ENCODE measurements at places on chromosomes 4 and X.

DNA sequence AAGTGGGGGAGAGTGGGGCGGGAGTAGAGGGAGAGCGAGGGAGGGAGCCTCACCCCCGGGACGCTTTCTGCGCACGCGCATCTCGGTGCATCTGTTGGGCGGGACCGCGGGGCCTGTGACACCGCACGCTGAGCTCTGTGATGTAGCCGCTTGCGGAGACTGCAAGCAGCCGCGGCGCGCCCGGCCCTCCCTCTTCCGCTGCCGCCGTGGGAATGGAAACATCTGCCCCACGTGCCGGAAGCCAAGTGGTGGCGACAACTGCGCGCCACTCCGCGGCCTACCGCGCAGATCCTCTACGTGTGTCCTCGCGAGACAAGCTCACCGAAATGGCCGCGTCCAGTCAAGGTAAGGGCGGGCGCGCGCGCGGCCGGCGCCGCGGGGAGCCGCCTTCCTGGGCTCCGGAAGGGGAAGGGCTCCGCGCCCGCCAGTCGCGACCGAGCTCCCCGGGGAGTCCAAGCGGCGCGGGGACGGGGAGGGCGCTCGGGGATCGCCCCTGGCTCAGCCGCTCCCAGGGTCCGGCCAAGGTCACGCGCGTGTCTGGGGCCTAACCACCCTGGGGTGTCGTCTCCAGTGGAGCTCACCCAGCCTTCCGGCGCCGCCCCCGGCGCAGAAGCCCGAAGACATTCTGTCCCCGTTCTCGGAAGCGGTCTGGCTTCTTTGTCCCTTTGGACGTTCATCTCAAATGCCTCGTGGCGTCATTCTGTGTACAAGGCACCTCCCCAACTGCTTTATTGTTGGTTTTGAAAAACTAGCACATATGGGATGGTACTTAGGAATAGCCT, at the start of gene FUNDC2:
Gene FUNDC2 (plus strand): TSS at position 118 of the 782 bp plus-strand sequence. CDS start 95 bp downstream, at position 213.
- DNase-seq, result peak; percentile 78

GRCh38 chrX:68896581-68896980, 67.8 kb downstream of the EFNB1 start:
- DNase-seq, result no peak

- DNase-seq, result no peak
These were observed 169.9 kb upstream of the HAND2 start for GRCh38 chr4:173699841-173700475.

DNA sequence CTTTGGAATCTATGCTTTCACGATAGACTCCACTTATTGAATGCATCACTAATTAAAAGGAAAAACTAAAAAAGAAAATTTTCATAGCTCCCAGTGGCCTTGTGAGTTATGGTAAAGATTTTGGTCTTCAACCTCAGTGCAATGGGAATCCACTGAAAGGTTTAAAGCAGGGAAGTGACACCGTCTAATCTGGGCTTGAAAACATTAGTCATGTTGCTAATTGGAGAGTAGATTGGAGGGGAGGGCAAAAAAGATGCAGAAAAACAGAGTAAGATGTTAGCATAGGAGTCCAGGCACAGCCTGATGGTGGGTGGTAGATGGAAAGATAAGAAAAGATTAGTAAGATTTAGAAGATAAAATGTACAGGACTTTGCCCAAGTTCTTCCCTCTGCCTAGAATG, 633.1 kb upstream of the FTHL17 start:
- DNase-seq, result no peak

DNA sequence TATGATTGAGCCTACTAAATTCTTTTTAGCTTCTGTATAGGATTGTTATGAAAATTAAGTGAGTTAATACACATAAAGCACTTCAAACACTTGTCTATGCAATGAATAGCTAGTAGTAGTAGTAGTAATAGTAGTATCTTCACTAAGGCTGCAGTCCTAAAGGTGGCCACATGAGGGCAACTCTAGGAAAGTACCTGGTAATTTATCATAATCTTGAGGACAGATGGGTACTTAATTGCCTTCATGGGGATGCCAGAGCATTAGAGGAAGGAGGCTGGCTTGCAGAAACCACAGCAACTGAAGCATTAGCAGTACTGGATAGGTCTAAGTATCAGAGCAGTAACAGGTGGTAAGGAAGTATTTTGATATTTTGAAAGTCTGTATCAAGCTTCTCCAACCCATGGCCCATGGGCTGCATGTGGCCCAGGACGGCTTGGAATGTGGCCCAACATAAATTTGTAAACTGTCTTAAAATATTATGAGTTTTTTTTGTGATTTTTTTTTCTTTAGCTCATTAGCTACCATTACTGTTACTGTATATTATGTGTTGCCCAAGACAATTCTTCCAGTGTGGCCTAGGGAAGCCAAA, 17.3 kb downstream of the NIPAL1 start:
- peak; percentile 39 for DNase-seq

DNA sequence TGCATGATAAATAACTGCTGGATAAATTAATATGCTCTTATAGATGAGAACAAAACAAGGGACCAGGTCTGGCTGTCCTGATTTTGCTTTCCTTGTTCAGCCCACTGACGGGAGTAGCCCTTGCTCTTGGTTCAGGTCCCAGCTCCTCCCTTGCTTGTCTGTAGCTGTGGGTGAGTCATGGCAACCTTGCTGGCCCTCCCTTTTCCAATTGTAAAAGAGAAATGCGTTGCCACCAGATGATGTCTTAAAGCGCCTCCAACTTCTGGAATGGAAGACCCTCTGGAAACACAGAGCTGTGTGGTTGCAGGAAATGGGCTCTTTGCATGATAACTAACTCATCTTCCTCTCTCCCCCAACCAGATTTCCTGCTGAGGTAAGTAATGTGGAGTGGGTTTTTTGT, 171.4 kb downstream of the AASDH start:
- no peak for DNase-seq

DNA sequence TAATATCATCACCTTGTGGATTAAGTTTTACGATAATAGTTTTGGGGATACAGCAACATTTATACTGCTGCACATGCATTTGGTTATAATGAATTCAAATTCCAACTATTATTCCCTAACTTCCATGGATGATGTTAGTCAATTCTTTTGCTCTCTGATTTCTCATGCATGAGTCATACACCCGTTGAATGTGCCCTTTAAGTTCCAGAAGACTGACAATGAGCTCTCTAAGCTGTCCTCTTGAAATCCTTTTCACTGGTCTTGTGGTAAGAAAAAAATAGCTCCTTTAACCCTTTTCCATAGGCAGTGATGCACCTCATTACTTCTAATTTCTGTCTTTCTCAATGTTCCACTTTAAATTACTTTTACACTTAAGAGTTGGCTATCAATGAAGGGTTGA, 1095.2 kb upstream of the POU3F4 start:
- DNase-seq, result no peak

GRCh38 chr4:111070390-111070789, 447.5 kb upstream of the PITX2 start:
- no peak for DNase-seq

- no peak for DNase-seq
These were observed 507.4 kb downstream of the C4orf33 start for GRCh38 chr4:129603241-129603931.

- no peak for DNase-seq
These were observed at the start of gene STOX2 for GRCh38 chr4:183905081-183905592. Gene STOX2 (plus strand): TSS chr4:183905307. CDS start chr4:183906791, 1,484 bp downstream.

GRCh38 chrX:49754233-49754857, 58.6 kb upstream of the PAGE1 start:
- DNase-seq, result peak; percentile 12

DNA sequence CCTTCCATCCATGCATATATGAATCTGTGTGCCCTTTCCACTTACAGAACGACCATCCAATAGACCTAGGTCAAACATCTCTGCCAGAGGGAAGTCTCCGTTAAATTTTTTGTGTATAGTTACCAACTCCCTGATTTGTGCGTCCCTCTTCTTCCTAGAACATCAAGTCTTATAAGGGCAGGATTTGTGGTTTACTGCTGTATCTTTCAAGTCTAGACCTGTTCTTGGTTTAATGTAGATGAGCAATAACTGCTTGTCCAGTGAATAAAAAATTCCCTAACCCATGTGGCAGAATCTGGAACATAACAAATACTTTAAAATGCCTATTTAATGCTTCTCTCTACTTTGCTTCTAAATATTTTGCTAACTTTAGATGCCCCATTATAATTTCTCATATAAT, 988.8 kb downstream of the RAPGEF2 start:
- DNase-seq, result no peak

GRCh38 chrX:38149016-38149415, 71.7 kb downstream of the SRPX start:
- no peak for DNase-seq

- DNase-seq, result no peak
These were observed 23.9 kb downstream of the SORBS2 start for GRCh38 chr4:185787926-185788679.

DNA sequence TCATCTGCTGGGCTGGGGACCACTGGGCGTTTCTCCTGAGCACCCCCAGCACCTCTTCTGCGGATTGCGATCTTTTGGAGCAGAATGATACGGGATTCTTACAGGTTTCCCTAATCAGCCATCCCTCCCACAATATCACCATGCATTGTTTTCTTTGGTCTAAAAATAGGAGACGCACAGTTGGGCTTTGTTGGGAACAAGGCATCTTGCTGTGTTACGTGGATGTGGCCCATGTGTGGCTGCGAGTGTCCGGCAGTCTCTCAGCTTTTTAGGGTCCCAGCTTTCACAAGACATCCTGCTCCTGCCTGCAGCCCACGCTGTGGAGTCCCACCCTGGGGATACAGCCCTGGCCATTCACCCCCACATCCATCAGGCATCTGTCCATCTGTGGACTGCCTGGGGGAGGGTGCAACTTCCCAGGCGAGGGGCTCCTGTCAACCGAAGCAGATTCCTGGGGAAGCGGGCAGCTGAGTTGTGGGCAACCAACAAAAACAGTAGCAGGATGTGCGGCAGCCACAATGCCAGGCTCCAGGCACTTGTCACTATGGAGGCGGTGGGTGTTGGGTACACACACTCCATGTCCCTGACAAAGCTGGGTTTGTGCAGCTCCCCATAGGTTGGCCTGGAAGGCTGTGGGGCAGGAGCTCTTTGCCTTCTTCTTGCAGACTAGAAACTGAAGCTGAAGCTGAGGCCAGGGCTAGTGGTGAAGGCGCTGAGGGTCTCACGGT, 185.5 kb upstream of the PSAPL1 start:
- DNase-seq, result no peak

- no peak for DNase-seq
These were observed 57.3 kb upstream of the BCOR start for GRCh38 chrX:40154853-40155588.

DNA sequence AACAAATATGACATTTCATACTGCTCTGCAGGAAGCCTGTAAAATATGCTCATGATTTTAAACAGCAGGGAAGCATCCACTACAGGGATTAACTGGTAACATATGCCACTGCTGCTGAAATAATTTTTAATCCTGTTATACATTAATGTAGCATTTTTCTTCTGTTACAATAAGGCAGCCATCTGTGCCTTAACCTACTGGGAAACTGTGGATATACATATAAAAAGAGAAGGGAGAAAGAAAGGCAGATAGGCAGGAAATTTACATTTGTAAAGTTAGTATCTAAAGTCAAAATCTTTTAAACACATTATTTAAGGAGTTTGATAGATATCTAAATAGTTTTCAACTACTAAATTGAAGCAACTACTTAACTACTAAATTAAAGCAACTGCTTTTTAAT, 514.6 kb upstream of the KLHL4 start:
- no peak for DNase-seq

- no peak for DNase-seq
These were observed 27.8 kb downstream of the PIR start for GRCh38 chrX:15465347-15465746.

GRCh38 chr4:79904331-79904730, 168.7 kb downstream of the ANTXR2 start:
- no peak for DNase-seq

DNA sequence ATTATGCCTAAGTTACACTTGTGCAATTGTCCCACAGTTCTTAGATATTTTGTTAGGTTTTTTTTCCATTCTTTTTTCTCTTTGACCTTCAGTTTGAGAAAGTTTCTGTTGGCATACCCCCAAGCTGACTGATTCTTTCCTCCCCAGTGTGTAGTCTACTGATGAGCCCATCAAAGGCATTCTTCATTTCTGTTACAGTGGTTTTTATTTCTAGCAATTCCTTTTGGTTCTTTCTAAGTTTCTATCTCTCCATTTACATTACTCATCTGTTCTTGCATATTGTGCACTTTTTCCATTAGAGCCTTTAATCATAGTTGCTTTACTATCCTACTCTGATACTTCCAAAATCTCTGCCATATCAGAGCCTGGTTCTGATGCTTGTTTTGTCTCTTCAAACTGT, 31.9 kb downstream of the CASP6 start:
- no peak for DNase-seq

DNA sequence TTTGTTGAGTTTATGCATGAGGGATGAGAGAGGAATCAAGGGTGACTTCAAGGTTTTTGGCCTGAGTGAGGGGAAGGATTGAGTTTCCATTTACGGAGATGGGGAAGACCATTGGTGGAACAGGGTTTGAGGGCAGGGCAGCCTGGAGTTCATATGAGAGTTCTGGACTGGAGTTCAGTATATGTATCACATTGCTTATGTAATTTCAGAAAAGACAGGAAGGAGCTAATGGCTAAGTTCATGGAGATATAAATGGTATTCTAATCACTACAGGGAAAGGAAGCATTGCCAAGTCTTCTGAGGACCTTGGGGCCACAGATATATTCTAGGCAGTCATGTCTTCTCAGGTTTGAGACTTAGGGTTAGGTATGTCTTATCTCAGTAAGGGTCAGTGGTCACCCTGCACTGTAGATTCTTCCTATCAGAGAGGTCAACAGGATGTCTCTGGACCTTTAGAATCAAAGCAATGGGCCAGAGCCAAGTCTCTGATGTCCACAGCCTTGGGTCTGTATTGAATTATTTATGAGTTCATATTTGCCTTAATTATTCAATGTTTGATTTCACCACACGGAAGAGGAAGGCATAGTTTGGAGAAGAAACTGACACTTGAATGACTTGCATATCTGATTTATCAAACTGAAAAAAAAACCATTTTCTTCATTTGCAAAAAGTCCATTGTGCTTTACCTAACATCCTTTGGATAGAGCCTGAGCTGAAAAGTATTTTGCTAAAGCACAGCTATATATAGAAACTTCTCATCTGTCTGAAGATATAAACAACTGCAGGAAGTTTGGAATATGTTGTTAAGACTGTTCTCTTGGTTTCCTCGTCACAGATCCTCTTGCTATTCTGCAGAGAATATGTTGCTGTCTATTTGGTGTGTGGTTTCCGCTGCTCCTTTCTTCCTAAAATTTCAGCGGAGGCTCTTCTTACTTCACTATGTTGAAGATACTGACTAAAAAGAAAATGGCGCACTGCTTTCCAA, 139.5 kb downstream of the PDGFRA start:
- DNase-seq, result no peak

GRCh38 chr4:89482251-89482650, 174.7 kb upstream of the GPRIN3 start:
- DNase-seq, result no peak

GRCh38 chrX:70260104-70260503, at the start of gene P2RY4:
Gene P2RY4 (minus strand): TSS chrX:70260204. CDS start chrX:70259624, 580 bp downstream.
- DNase-seq, result no peak

GRCh38 chrX:109902665-109903064, 100.2 kb upstream of the TMEM164 start:
- no peak for DNase-seq

- no peak for DNase-seq
These were observed 516.8 kb upstream of the SPANXN1 start for GRCh38 chrX:144730471-144730870.
